ENCODE measurements at places on chromosomes 13 and 19.

DNA sequence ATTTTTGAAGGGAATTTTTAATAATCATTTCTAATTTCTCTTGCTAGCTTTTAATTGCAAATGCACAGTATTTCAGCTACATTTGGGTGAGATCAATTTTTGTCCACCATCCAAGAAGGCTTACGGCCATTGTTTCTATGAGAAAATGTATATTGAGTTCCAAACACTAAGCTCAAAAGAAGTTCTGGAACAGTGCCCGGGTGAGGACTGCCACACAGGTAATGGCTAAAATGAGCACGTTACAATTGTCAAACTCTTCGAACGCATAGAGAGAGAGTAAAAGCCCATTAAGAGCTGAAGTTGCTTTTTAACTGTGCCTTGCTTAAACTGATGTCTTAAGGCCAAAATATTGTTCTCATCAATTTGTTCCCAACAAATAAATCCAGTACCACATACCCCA, 755.0 kb downstream of the DIAPH3 start:
- no peak for DNase-seq

DNA sequence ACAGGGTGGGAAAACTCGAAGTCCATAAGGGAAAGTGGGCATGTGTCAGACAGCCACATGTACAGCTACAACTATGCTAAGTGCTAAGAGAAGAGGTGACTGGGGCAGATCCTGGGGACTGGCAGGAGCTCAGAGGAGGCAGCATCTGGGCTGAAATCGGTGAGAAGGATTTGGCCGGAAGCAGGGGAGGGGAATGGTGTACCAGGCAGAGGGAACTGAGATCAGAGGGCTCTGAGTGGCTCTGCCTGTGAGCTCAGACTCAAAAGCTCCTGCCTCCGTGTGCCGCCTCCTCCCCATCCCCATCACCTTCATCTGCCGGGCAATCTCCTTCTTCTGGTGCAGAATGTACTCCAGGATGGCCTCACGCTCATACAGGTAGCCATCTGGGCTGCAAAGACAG, 21.8 kb downstream of the NOSIP start:
- DNase-seq = no peak

- DNase-seq = no peak
Measured at GRCh38 chr13:73975767-73976166, 158.4 kb downstream of the KLF12 start.

DNA sequence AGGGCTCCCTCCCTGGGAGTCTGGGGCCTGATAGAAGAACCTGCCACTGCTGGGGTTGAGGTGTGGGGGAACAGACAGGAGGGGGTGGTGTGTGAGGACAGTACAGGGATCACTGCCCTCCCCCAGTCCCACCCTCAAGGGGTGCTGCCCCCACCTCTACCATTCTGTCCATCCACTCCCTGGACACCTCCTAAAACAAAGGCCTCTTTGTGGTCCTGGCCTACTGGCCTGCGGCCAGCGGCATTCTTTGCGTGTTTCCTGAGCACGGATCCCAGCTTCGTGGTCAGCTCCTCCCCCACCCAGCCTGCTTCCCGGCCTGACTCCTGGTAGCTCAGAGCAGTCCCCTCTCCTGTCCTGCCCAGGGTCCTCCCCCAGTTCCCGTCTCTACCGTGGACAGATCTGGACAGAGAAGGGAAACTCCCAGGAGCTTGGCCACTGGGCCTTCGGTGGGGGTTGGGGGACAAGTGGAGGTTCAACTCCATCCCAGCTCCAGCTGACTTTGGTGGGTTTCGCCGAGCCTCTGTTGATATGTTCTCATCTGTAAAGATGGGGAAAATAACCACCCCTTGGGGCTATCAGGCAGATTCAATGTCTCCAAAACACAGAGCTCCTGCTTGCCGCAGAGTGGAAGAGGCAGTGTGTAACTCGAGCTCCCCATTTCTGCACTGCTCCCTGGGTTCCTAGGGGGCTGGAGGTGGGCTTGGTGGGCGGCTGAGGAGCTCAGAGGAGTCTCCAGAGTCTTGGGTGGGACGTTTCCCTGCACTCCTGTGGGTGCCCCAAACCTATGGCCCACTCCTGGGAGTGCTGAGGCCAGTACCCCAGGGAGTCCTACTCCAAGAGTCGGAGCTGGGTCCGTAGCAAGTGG, 48.7 kb downstream of the LYL1 start:
- DNase-seq = peak; percentile 84

DNA sequence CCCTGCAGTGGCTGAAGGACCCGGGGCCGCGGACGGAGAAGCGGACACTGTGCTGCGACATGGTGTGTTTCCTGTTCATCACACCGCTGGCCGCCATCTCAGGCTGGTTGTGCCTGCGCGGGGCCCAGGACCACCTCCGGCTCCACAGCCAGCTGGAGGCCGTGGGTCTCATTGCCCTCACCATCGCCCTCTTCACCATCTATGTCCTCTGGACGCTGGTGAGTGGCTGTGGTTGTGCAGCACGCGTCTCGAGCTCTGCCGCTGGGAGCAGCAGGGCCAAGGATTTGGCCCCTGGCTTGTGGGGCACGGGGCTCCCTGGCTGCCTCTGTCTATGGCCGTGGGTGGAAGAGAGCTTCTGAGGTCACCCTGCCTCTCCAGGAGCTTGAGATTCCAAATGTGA, 14.1 kb upstream of the HNRNPM start:
- DNase-seq = no peak

GRCh38 chr19:15673176-15673654, 328 bp downstream of the CYP4F12 start:
- DNase-seq = no peak

- no peak for DNase-seq
Measured at GRCh38 chr13:49610176-49610575, 18.1 kb upstream of the ARL11 start.

DNA sequence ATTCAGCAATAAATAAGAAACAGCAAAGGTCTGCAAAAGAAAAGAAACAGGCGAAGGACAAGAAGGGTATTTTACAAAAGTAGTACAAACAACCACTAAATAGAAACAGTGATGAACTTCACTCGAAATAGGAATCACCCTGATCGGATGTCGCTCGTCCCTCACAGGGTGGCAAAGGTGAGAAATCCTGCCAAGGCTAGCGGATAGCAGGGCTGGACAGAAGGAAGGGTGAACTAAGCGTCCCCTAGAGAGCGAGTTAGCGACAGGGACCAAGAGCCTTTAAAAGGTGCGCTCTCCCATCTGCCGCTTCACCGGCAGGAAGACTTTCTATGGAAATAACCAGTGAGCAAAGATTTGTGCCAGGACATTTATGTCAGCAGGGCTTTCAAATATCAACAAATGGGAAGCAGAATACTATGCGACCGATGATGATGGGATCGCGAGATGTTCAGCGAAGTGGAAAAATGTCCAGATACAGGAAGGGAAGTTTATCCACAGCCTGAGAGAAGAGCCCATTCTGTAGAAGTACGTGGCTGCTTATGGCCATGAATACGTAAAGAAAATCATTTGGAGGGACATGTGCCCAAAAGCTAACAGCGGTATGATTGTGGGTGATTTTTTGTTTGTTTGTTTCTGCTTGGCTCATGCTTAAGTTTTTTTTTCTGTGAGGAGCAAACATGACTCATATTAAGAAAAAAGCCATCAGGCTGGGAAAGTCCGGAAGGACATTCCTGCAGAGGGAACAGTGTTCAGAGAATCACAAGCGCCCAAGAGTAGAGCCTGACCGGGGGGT, 18.9 kb downstream of the ELAVL1 start:
- no peak for DNase-seq

DNA sequence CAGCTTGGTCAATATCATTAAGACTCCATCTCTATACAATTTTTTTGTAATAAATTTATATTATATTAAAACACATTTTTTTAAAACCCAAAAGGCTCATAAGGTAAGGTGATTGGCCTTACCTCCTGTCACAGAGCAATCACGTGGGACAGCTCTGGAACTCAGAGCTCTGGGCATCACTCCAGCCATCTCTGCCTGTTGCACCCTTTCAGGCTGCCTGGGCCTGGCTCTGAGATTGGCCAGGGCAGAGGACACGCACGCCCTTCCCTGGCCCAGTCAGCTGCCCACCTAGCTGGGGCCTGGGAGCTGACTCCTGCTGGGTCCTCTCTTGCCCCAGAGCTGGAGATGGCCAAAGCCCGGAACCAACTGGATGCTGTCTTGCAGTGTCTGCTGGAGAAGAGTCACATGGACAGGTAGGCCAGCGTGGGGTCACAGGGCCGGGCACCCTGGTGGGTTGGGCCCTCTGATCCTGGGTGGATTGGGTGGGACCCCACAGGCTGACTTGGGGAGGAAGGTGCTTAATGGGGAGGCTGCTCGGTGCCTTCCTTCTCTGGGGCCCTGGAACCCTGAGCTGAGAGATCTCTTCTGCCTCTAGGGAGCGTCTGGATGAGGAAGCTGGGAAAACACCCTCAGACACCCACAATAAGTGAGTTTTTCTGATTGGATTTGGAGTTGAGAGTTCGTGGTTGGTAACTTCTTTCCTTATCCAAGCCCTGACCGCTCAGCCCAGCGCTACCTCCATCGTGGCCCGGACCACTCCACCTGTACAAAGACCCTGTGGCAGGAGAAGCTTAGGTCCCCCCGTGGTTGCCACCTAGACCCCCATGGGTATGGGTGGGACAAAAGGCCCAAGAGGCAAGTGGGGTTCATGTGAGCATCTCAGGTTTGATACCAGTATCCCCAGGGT, 3.7 kb downstream of the LIN37 start:
- DNase-seq = no peak

DNA sequence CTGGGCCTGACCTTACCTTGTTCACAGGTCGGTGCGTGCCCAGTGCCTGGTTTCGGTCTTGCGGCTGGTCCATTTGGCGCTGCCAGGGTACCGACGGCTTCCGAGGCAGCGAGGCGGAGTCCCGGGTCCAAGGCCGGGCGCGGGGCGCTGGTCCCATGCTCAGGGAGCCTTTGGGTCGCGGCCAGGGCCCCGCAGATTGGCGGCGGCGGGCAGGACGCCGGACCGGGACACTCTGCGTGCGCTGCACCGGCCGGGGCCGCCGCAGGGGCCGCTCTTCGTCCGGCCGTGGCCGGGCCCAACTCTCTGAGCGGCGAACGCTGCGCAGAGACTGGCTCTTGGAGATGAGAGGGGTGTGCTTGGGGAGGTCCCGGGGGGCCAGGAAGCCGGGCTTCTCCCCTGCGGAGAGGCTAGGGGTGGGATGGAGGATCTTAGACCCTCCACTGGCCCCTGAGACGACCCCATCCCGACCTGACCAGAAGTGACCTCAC, 3.4 kb upstream of the WIZ start:
- DNase-seq = no peak

DNA sequence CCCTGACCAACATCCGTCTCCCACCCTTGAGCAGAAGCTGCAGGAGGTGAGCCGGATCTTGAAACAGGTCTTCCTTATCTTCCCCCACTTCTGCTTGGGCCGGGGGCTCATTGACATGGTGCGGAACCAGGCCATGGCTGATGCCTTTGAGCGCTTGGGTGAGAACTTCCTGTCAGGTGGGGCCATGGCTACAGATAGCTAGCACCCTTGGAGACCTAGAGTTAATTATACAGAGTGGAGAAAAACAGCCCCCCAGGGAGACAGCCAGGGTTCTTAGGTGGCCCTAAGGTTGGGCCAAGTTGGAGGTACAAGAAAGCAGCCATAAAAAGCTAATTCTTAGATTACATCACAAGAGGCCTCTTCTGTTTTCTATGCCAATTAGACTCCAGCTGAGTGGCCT, 8.9 kb upstream of the ARHGAP45 start:
- DNase-seq = no peak

DNA sequence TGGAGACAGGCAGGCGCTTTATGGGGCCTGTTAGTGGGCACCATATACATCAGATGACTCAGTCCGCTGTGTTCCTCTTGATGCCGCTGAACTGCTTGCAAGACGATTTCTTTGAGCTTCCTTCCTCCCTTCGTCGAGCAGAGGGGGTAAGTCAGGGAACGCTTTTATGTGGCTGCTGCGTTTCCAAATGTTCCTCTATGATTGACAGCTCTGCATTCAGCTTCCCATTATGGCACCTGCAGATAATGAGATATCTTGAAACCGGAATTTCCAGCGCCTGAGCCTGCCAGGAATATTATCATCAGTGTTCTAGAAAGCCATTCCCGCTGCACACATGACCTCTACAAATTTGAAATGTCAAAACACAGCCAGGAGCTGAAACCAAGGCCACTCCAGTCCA, 257.0 kb downstream of the TSHZ3 start:
- DNase-seq = peak; percentile 38

DNA sequence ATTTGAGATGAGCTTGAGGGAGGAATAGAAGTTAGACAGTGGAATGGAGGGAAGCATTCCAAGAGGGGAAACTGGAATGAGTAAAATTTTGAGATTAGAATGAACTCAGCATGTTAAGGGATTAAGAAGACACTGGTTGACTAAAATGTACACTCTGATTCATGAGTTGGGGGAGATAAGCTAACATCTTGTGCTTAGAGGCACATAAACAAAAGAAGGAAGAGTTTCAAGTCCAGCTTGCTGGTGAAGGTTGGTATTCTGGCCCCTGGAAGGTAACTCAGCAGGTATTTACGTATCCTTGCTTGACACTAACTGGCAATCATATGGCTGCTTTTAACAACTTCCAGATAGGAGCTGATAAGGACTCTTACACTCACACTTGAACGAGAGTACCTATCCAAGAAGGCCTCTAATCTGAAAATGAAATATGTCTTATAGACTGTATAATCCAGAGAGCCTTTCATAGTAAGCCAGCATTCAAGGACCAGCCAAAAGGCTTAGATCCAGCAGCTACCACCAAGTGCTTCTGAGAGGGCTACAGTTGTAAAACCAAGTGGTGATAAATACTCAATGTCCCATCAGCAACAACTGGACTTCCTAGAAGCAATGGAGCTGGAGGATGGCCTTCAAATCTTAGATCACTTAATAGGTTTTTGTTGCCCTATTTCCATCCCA, 149.7 kb upstream of the SERP2 start:
- no peak for DNase-seq

DNA sequence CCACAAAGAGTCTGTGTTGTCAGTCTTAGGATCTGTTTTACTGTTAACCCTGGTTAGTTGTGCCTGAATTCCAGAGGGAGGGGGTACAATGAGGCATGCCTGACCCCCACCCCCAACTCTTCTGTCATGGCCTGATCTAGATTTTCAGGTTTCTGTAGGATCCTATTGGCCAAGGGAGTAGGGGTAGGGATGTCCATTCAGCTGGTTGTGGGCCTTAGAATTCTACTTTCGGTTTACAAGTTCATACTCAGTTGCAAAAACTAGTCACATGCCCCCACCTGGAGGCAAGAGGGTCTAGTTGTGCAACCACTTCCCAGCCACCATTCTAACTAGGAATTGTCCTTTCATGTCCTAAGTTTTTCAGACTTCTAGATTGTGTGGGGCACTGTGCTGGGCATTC, 94.3 kb upstream of the MBNL2 start:
- no peak for DNase-seq

- no peak for DNase-seq
Measured at GRCh38 chr13:109817591-109818535, 31.5 kb upstream of the IRS2 start.

DNA sequence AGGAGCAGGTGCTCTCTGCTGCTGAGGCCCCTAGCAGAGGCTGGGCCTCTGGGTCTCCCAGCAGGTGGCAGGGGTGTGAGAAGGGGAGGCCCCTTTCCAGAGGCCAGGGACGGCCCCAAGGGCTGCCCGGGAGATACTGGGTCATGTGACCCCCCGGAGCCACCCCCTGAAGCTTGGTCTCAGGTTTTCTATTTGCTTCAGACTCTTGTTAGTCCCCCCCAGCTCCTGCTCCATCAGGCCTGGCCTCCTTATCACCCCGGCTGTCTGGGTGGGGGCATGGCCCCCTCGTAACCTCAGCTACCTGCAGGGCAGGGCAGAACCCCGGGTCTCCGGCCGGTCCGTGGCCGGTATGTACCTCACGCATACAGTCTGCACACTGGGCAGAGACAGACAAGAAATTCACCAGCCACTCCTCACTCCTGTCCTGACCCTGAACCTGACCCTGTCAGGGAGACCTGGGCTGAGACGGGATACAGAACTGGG, 13.2 kb upstream of the TCF3 start:
- no peak for DNase-seq

All from pons (tissue), 1 donor.